AG09309 (cell line): ENCODE measurements at places on chromosomes 13 and 19.
A peak's percentile ranks its signal among the peaks of the same experiment; 100 is the strongest.

DNA sequence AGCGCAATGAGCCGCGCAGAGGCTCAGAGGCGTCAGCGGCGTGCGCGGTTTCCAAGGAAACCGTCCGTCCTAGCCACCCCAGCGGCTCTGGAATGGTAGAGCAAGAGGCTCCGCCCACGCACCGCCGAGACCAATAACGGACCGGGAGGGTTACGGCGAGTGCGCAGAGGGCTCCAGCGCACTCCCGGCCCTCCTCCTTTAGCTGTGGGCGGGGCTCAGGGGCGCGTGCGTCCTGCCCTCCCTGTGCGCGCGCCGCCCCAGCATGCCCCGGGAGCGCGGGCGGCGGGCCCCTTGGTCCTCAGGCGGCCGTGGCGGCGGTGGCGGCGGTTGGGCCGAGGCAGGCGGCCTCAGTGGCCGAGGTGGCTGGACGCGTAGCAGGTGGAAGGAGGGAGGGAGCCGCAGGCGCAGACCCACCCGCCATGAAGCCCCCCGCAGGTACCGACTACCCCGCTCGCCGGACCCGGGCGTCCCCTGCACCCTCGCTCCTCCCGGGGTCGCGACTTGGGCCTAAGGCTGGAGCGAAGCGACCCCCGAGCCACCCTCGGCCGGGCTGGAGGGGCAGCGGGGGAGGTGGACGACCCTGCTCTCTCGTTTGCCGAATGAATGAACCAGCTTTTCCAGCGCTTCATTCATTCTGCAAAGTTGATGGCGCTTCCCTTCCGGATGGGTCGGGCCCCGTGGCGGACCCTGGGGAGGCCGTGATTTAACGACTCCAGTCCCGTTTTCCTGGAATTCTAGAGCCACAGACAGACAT lies at the start of gene THOP1:
Gene THOP1 (plus strand): TSS at position 260 of the 754 bp plus-strand sequence. CDS start 160 bp downstream, at position 420.
- peak; percentile 90 for DNase-seq

- DNase-seq = no peak
Measured at GRCh38 chr13:112213467-112214255, 146.7 kb downstream of the SOX1 start.

- DNase-seq = peak; percentile 67
Measured at GRCh38 chr19:30999726-31000125, 349.5 kb downstream of the TSHZ3 start.

DNA sequence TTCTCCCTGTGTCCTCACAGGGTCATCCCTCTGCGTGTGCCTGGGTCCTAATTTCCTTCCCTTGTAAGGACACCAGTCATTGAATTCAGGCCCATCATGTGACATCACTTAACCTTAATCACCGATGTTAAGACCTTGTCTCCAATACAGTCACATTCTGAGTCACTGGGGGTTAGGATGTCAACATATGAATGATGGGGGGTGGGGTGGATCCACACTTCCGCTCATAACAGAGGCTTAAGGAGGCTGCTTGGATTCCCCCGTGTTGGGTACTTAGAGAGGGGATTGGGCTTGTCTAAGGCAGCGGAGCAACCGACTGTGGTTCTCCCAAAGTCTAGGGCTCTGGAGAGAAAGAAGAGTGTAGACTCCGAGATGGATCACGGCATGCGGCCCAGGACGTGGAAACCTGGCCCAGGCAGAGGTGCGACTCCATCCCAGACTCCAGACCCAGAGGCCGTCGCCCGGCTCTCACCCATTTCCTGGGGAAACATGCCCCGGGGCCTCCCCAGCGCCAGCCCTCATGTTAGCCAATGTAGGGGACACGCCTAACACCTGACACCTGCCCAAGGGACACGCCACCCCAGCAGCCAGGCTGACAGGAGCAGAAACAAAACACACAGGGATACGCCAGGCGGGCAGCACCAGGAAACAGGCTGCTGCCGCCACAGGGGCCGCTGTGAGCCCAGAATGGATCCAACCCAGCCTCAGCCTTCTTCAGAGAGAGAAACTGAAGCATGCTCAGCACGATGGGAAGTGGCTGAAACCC lies 17.1 kb upstream of the IGLON5 start:
- DNase-seq = no peak

- no peak for DNase-seq
Measured at GRCh38 chr19:48394331-48395169, 1.1 kb downstream of the GRIN2D start.

- DNase-seq = no peak
Measured at GRCh38 chr19:16594681-16595091, 22.5 kb upstream of the SLC35E1 start.

GRCh38 chr13:75136151-75136550 lies 345.8 kb downstream of the TBC1D4 start:
- no peak for DNase-seq

GRCh38 chr13:77979721-77980385 lies 61.2 kb upstream of the EDNRB start:
- no peak for DNase-seq

- no peak for DNase-seq
Measured at GRCh38 chr13:47478985-47479384, 522.1 kb downstream of the SUCLA2 start.

GRCh38 chr13:39402221-39402970 lies 200.6 kb downstream of the LHFPL6 start:
- no peak for DNase-seq

DNA sequence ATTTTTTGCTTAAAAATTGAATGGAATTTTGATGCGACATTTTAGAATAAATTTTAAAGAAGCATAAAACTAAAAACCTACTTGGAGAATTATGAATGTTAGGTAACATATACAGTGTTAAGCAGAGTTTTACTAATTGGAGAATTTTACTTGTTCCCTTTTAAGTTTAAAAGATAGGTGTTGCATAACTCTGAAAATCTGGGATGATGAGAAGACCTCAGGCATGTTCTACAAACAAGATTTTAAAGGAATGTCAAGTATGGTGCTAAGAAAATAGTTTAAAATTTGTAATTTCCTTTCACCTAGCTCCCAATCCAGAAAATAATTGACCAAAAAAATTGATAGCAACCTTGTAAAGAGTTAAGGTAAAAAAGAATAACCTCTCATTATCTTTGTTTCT lies 135.8 kb downstream of the RFC3 start:
- DNase-seq = no peak

DNA sequence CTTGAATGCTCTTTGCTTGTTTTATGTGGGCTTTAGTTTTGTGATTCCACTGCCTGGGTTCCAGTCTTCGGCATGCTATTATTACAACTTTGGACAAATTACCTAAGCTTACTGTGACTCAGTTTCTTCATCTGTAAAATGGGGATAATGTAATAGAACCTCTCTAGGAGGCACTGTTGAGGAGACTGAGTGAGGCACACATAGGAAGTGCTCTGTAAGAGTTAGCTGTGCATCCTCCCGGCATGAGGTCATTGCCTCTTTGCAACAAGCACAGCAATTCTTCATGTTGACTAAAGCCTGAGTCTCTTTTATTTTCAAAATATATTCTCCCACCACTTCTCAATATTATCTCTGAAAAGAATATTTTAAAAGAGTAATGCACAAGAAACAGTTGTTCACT lies 227.4 kb downstream of the DLEU7 start:
- DNase-seq = no peak

- no peak for DNase-seq
Measured at GRCh38 chr13:113929628-113930615, 44.0 kb downstream of the C13orf46 start.

DNA sequence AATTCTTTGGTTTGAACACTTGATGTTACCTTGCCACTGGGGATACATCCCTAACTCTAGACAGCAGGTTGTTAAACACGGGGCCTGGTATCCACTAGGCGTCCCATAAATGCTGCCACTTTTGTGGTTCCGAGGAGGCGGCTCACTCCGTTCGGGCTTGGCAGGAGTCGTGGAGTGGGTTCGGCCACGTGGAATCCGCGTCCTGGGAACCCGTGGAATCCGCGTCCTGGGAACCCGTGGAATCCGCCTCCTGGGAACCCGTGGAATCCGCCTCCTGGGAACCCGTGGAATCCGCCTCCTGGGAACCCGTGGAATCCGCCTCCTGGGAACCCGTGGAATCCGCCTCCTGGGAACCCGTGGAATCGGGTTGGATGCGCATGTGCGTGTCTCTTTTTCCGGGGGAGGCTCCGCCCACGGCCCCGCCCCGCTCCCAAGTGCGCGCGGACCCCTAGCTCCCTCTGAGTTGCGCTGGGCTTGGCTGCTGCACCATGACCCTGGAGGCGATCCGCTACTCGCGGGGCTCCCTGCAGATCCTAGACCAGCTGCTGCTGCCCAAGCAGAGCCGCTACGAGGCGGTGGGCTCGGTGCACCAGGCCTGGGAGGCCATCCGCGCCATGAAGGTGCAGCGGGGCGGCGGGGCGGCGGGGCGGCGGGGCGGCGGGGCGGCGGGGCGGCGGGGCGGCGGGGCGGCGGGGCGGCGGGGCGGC lies at the start of gene MRI1:
Gene MRI1 (plus strand): TSS at position 422 of the 707 bp plus-strand sequence. CDS start 67 bp downstream, at position 489.
- no peak for DNase-seq

- DNase-seq = no peak
Measured at GRCh38 chr19:47414469-47414868, 4.9 kb downstream of the MEIS3 start.
